K562 (cell line): ENCODE measurements at places on chromosomes 6 and 20. TPM values are rescaled to one million over a fixed set of nuclear protein-coding genes. Genes with fewer than 3 reads are reported as not detected.

The ZSCAN23 gene
- total RNA-seq = 0.22 and 0.34 TPM in 2 replicates

The BCLAF1 gene
- 144 and 165 TPM in 2 replicates for total RNA-seq

The C6orf52 gene
- total RNA-seq = 10.5 TPM in 2 replicates

The HTR1B gene
- not detected in 2 replicates for total RNA-seq

The EMILIN3 gene
- not detected in 2 replicates for total RNA-seq

The SCRT2 gene
- 0.47 and 0.75 TPM in 2 replicates for total RNA-seq

The ADAM33 gene
- not detected in 2 replicates for total RNA-seq

The EYA4 gene
- not detected in 2 replicates for total RNA-seq

The CNBD2 gene
- 4.5 and 5.3 TPM in 2 replicates for total RNA-seq

The NFKBIE gene
- 14.0 and 16.4 TPM in 2 replicates for total RNA-seq

The CDH26 gene
- total RNA-seq = 0.22 TPM in 1 of 2 replicates, not detected in the other

The GSTA5 gene
- not detected in 2 replicates for total RNA-seq

The HLA-DQA1 gene
- 0.49 TPM in 2 replicates for total RNA-seq

The DOP1A gene
- total RNA-seq = 5.5 TPM in 2 replicates

The CCN6 gene
- 0.47 TPM in 1 of 2 replicates, not detected in the other for total RNA-seq
